ENCODE measurements at places on chromosomes 13 and 19.

DNA sequence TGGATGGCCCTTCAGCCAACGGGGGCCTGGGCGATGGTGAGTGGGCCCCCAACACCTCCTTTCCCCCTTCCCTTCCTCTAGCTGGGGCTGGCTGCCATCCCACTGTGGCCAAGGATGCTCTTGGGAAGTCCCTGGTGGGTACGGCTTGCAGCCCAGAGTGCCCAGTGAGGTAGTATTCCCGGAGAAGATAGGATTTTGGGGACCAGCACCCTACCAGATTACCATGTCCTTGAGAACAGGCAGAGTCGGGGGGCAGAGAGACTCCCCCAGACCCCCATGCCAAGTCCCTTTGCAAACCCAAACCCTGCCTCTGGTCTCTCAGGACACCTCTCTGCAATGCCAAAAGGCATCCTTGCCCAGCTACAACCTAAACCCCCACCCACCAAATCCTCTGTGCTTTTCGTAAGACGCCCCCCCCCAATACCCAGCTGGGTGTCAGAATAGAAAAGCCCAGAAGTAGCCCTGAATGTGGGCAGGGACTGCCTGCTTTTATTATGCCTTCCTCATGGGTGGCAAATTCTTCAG is 1.7 kb downstream of the HIF3A start:
- peak; percentile 58 for DNase-seq

DNA sequence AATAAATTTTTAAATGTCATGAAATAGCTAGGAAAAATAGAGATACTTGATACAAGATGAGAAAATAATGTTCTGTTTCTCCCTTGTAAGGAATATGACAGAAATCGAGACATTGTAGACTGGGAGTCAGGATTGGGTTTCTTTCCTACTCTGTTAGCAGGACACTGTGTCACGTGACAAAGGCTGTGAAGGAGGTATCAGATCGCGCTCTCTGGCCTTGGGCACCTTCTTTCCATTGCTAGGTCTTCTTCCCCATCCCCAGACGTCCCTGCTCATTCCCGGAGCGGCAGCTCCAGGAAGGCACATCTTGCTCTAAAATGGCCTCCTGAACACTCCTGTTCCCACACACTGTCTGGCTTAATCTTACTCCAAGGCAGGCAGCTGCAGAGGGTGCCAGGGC is 133.4 kb downstream of the TM9SF2 start:
- DNase-seq, result no peak

DNA sequence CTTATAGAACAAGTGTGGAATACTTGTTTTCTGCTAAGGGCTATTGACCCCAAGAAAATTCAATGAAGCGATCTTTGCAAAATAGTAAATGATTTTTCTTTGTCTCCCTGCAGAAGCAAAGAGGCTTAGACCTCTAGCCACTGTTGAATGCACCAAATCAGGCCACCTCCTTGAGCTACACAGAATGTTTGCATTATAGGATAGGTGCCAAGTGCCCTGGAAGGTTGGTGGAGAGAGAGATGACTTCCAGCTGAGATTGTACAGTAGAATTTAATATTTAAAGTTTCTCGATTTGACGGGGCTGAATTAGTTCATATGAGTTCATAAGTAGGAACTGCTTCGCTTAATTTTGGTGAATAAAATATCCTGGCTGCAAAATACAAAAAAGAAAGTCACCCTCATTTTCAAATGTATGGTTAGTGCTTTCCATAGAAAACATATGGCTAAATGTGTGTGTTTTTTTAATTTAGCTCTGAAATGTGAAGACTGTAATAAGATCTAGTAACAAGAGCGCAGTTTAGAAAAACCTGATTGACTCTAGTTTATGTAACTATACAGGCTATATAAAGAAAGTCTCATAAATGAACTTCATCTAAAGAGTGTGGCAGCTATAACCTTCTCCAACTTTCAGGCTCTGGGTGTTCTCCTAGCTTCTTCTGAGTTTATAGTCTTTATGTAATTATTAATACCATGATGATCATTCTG is 41.6 kb downstream of the LRCH1 start:
- DNase-seq, result no peak

DNA sequence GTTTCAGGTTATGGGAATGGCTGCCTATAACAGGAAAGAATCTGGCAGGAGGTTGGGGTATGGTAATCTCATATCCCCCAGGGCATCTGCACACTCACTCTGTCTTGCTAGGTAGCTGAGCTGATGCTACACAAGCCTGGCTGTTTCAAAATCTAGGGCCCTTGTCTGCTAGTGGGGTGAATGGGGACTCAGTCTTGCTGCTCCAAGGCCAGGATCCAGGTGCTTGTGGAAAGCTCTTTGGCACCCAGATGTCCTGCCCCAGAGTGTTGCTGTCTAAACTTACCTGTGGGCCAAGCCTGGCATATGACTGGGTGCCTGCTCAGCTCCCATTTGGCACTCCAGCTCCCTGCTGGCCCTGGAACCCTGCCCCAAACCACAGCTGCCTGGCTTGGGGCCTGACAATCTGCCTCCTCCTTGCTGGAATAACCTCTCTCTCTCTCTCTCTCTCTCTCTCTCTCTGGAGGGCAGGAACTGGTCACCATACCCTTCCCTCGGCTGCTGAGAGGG is 158.1 kb upstream of the TSC22D1 start:
- no peak for DNase-seq

DNA sequence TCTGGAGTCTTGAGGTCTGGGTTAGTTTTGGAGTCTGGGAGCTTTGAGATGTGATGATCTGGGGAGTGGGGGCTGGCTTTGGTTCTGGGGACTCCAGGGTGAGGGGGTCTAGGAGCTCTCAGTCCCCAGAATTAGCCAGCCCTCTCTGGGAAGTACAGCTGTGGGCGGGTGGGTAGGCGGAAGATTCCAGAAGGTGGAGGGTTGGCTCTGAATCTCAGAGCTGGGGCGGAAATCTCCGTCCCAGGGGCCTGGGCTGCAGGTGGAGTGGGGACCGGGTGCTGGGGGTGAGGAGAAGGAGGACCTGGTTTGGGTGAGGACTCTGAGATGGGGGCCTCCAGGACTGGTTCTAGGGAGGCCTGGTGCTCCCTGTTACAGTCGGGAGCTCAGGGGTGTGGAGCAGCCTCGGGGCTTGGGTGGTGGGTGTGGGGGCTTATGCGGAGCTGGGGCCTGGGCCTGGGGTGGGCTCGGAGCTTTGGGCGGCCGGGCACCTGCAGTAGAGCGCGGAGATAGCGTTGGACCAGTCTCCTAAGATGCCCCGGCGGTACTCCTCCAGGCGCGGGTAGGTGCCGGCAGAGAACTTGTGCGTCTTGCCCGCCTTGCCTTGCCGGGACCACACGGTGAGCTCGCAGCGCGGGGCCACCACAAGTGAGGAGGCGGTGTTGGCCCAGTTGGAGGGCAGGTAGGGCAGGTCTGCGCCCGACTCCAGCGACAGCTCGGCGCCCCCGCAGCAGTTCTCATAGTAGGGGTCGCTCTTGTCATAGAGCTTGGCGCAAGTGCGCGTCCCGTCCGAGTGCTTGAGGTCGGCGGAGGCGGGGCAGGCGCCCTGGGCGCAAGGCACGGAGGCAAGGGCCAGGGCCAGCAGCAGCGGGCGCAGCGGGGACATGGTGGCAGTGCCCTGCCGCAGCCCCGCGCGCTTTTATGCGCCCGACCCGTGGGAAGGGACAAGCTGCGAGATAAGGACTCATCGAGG is at the start of gene SYCN:
Gene SYCN (minus strand): TSS at position 892 of the 970 bp plus-strand sequence. CDS start 9 bp downstream, at position 883.
- no peak for DNase-seq

DNA sequence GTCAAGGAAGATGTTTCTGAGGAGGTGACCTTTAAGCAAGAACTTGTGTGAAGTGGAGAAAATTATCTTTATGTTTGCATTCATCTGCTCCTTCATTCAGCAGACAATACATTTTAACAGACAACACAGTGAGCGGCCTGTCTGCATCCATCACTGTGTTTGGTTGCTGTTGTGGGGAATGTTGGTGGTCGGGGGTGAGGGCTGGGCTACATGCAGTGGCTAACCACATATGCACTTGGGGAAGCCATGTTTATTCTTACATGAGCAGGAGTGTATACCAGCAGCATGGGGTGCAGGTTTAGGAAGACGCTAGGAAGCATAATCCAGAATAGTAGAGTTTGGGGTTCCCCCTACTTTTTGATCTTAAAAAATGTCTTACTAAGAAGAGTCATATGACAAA is 66.4 kb downstream of the DHRS12 start:
- no peak for DNase-seq

DNA sequence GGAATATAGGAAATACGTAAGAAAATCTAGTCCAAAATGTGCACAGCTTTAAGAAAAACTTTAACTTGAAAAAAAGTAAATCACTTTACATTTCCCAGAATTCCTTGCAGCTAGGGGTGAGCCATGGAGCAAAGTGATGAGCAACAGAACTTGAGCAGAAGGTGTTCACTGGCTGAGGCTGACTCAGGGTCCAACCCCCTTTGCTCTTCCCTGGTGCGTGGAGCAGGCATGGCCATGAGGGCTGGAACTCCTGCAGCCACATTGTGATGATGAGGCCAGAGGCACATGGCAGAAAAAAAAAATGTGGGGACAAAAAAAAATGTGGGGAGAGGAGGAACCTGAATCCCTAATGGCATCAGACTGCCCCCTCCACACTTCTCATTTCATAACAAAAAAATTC is 9.9 kb upstream of the PLA2G4C start:
- DNase-seq, result no peak

All from midbrain (tissue), 1 donor.